ENCODE measurements at places on chromosomes 3 and 15. TPM values are rescaled to one million over a fixed set of nuclear protein-coding genes. Genes with fewer than 3 reads are reported as not detected.
A peak's percentile ranks its signal among the peaks of the same experiment; 100 is the strongest.

DNA sequence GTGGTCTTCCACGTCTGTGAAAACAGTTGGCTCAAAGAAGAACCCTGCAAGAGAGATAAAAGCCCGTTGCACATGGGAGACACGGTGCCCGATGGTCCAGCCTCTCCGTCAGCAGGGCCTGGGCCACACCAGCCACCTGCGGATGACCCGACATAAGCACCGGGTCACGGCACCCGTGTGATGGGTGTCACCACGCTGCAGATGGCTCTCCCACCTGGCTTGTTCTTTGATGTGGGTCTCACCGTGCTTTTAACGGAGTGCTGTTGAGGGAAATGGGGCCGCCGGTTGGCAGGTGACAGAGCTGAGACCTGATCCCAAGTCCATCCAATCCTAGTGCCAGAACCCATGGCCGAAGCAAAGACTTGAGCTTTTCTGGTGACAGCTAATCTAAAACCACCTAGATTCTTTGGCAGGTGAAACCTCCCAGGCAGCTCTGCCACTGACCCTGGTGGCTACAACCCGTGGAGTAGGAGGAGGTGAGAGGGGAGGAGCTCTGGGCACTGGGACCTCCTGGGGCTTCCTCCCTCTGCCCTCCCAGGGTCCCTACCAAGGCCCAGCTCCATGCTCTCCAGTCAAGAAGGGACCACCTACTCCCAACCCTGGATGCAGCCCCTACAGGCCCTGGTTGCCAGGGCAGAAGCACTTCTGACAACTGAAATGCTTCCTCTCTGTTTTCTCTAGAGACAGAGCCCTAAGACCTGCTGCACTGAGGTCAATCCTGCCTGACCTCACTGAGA lies 23.4 kb upstream of the SLC41A3 start:
- no peaks in the 10 kb centered on the region for H3K36me3 ChIP-seq
- no peak overlapping the region for H3K27ac ChIP-seq
- H3K4me1 ChIP-seq = peaks cover 8% of the 10 kb centered on the region
- H3K4me3 ChIP-seq = no peak overlapping the region

GRCh38 chr3:122306622-122306953 lies 18.5 kb upstream of the CSTA start:
- no peaks in the 10 kb centered on the region for H3K4me1 ChIP-seq
- peaks cover 6% of the 10 kb centered on the region for H3K27me3 ChIP-seq
- DNase-seq = no peak
- no peaks in the 10 kb centered on the region for H3K36me3 ChIP-seq
- H3K4me3 ChIP-seq = no peak overlapping the region

- no peak overlapping the region for H3K27ac ChIP-seq
- no peak overlapping the region for H3K4me3 ChIP-seq
- H3K27me3 ChIP-seq = no peaks in the 10 kb centered on the region
- no peaks in the 10 kb centered on the region for H3K4me1 ChIP-seq
- no peaks in the 10 kb centered on the region for H3K36me3 ChIP-seq
Observed at GRCh38 chr3:50698269-50698668, 23.5 kb downstream of the DOCK3 start.

GRCh38 chr15:83435782-83436181 lies 11.4 kb upstream of the SH3GL3 start:
- no peak overlapping the region for H3K4me3 ChIP-seq
- no peak for DNase-seq
- H3K4me1 ChIP-seq = no peaks in the 10 kb centered on the region
- no peaks in the 10 kb centered on the region for H3K36me3 ChIP-seq

DNA sequence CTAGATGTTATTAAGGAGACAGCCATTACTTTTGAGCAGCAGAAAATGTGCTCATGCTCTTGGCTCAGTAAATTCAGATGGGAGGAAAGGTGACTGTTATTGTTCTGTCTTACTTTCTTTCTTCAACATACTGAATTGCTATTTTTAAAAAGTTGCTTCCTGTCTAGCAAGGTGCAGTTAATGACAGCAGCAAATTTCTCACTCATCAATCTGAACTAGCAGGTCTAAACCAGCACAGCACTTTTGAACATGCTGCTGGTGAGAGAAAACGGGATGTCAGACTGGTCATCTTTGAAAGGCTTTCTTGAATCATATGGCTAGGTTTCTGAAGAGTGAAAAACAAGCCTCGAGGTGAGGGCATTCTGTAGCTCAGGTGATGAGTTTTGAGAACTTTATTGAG lies 384.7 kb downstream of the MFSD1 start:
- H3K36me3 ChIP-seq = no peaks in the 10 kb centered on the region
- H3K27me3 ChIP-seq = no peaks in the 10 kb centered on the region
- H3K27ac ChIP-seq = no peak overlapping the region
- no peak overlapping the region for H3K4me3 ChIP-seq

- H3K4me3 ChIP-seq = no peak overlapping the region
- H3K27me3 ChIP-seq = no peaks in the 10 kb centered on the region
- no peak overlapping the region for H3K27ac ChIP-seq
Observed at GRCh38 chr3:134985864-134986715, 191.0 kb downstream of the EPHB1 start.

- H3K36me3 ChIP-seq = peaks cover 87% of the 10 kb centered on the region
- no peak overlapping the region for H3K27ac ChIP-seq
- no peak overlapping the region for H3K4me3 ChIP-seq
- DNase-seq = no peak
- H3K27me3 ChIP-seq = no peaks in the 10 kb centered on the region
Observed at GRCh38 chr15:68305420-68305871, 27.9 kb downstream of the FEM1B start.

- H3K4me3 ChIP-seq = no peak overlapping the region
- H3K27me3 ChIP-seq = no peaks in the 10 kb centered on the region
- H3K27ac ChIP-seq = peak overlapping the region; percentile 97
- no peaks in the 10 kb centered on the region for H3K36me3 ChIP-seq
Observed at GRCh38 chr3:16104156-16104555, 70.3 kb upstream of the GALNT15 start.

DNA sequence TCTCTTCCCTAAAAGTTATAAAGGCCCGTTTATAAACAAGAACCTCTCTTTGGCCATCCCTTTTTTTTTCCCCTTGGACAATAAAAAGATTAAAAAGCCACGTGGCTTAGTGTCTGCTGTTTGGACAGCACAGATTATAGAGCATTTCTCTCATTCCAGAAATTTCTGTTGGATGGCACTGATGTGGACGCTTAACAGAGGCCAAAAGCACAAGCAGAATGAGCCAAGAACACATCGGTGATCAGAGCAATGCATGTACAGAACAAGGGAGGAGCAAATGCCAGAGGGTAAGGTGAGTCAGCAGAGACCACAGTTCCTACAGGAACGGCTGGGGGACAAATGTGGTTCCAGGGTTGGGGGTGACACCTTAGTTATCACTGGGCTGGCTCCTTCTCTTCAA lies 30.3 kb upstream of the CTNNB1 start:
- DNase-seq = no peak
- no peak overlapping the region for H3K27ac ChIP-seq
- peaks cover 3% of the 10 kb centered on the region for H3K27me3 ChIP-seq
- H3K4me3 ChIP-seq = no peak overlapping the region
- peaks cover 2% of the 10 kb centered on the region for H3K4me1 ChIP-seq

The NANOGP8 gene
- 1.2 TPM for total RNA-seq

The RPL22L1 gene
- 297 TPM for total RNA-seq

DNA sequence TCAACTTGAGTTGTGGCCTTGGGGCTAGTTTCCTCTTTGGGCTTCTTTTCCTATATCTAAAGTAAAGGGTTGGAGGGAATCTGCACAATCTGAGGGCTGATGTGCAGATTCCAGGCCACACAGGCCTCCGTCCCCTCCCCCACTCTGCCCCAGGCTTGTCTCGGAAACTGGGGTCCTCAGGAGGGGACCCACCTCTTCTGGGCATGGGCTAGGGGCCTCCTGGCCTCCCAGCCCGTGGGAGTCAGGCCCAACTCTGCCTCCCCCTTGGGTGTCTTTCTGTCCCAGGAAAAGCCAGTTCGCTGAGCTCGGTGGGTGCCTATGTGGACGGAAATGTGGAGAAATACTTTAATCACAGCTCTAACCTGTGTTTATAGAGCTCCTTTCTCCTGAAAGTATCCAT lies 4.8 kb downstream of the SMAD6 start:
- peak overlapping the region; percentile 91 for H3K4me3 ChIP-seq
- peaks cover 18% of the 10 kb centered on the region for H3K36me3 ChIP-seq
- H3K27me3 ChIP-seq = no peaks in the 10 kb centered on the region

The RBP2 gene
- total RNA-seq = not detected

Measured in osteoblast (primary cell).